ENCODE measurements at places on chromosomes 11 and 22. TPM values are rescaled to one million over a fixed set of nuclear protein-coding genes. Genes with fewer than 3 reads are reported as not detected.
A peak's percentile ranks its signal among the peaks of the same experiment; 100 is the strongest.

GRCh38 chr22:22689621-22690345, 45.4 kb downstream of the GGTLC2 start:
- DNase-seq, result no peak

DNA sequence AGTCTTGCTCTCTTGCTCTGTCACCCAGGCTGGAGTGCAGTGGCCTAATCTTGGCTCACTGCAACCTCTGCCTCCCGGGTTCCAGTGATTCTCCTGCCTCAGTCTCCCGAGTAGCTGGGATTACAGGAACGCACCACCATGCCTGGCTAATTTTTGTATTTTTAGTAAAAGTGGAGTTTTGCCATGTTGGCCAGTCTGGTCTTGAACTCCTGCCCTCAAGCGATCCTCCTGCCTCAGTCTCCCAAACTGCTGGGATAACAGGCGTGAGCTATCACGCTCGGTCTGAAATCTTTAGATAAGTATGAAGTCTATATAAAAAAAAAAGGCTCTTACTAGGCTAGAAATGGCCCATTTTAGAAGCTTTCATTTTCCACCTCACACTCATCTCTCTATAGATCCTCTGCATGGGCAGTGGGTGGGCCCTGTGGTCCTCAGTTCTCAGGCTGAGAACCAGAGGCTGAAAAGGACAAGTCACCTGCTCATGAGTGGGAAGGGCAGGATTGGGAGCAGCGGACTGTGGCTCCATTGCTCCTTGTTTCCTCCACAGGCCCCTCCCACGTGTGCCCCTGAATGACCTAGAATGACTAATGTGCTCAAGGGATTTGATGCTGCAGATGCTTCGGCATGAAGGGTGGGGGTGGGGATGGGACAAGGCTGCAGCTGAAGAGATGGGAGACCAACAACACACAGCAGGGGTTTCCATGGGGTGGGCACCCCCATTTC, 19.8 kb upstream of the PRAME start:
- no peak for DNase-seq

GRCh38 chr11:299951-300735, 817 bp upstream of the IFITM5 start:
- peak; percentile 79 for DNase-seq

GRCh38 chr11:42913731-42914130, 398.1 kb upstream of the API5 start:
- no peak for DNase-seq

Gene ARHGEF12
- 27.0 TPM for total RNA-seq

- no peak for DNase-seq
Observed at GRCh38 chr11:83092488-83093384, 21.0 kb upstream of the RAB30 start.

DNA sequence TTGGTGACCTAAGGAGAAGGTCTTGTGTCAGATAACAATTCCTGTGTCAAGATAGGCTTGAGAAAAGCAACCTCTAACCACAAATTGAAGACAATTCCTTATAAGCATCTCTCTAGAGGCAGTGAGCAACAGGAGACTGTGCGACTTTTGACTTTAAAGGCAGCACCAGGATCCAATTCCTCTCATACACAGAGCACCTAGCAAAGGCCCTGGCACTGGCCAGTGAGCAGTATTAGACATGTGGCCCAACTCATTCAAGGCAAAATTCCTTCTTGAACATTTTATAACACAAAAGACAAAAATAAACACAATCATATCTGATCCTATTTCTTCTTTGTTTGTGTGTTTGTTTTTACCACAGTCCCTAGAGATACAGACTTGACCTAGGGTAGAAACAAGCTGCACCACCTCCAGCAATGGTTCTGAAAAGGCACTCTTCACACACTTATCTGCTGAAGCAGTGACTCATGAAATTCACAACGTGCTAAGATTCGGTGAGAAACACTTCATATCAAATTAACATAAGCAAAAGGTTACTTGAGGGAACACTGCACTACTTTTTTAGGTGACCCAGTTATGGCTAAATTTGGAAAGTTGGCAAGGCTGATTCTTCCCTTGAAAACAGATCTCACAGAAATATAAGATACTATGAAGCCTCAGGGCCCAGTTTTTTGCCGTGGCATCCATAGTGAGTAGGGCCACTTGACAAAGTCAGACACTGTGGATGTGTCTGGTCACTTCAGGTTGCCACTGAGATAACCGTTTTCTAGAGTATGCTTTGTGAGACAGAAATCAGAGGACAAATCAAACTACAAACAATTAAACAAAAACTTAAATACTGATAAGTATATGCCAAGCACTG, 1018.9 kb downstream of the DLG2 start:
- DNase-seq, result no peak

GRCh38 chr11:1326435-1327063, 17.1 kb upstream of the TOLLIP start:
- DNase-seq, result no peak

DNA sequence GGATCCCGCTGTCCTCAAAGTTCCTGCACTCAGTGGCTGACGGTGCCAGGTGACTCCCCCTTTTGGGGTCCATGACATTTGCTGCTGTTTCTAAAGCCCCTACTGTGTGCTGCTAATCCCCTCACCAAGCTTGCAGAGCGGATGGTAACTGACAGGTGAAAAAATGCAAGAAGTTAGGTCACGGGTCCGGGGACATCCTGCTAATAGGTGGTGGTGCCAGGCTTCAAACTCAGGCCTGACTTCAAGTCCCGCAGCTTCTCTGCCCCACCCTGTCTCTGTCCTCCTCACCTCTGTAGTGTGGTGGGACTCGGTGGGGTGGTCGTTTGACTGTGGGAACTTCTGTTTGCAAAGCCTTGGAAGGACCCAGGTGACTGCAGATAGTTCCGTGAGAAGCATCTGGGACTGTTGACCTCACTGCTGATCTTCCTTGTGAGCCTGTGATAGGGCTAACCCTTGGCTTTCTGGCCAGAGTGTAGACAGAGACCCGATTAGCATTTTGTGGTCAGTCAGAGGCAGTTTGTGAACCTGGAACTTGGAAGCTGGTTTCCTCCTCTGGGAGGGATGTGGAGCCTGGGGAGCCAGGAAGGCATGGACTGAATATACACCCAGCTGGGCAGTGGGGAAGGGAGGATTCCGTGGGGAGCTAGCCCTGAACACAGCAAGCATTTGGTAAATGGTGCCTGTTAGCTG, 115.4 kb upstream of the OR4B1 start:
- no peak for DNase-seq

Gene DPAGT1
- total RNA-seq, result 43.6 TPM

Gene THRSP
- total RNA-seq, result not detected

Gene ALDH3B1
- not detected for total RNA-seq

DNA sequence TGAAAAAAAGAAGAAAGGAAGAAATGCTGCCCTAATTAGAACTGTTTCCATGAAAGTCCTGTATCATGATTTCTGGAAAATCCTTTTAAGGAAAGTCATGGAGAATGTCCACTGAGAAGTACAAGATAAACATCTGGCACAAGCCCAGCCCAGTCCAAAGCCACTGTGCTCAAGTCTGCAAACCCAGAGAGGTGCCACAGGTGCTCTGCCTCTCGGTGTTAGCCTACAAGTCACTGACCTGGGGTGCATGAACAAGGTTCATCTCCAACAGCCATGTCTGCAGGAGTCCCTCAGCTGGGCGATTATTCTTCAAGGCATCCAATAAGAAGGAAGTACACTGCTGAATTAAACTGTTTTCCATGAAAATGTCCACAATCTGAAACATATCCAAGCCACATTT, 51.1 kb upstream of the SLC25A1 start:
- DNase-seq, result no peak

Gene DBX1
- 0.15 TPM for total RNA-seq

DNA sequence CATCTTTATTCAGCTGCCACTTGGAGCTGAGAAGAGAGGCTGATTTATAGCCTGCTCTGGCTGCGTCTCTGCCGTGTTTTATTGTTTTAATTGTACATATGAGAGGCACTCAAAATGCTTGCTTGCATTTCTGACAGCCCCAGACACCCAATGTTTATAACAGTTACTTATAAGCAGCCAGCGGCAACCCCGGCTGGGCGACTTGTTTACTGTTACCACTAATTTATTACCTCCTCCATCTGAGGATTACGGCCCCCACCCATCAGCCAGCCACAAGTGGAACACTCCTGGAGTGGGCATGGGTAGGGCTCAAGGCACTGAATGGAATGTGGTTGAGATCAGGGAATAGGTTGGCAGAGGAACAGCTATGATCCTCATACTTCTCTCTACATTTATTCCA, 61.2 kb downstream of the CLPB start:
- no peak for DNase-seq

- DNase-seq, result no peak
Observed at GRCh38 chr11:2160736-2161259, at the start of gene INS. INS (minus strand) TSS chr11:2161209; CDS start chr11:2160971, 238 bp downstream.

DNA sequence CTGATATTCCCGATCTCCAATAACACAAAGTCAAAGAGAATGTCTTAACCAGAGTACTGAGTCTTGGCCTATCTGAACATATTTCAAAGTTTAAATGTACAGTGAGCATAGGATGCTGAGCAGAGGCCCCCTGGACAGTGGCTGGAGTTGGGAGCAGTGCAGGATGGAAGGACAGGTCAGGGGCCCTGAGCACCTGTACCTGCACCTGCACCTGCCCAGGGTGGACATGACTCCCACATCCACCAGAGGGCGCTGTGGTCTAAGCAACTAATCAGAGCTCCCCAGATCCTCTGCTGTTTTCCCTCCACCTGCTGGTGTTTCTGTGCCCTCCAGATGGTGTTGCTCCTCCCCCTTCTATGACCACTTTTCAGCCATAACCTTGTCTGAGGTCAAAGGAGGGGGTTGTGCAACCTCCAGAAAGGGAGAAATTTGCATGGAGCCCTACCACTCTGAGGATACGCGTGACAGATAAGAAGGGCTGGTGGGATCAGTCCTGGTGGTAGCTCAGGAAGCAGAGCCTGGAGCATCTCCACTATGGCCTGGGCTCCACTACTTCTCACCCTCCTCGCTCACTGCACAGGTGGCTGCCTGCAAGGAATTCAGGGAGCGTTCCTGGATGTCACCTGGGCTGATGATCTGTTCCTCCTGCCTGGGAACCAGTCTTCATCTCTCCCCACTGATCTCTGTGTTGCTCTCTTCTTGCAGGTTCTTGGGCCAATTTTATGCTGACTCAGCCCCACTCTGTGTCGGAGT, 49.1 kb upstream of the VPREB1 start:
- peak; percentile 91 for DNase-seq

Gene UBE2L3
- 79.7 TPM for total RNA-seq

Gene MYO7A
- 2.2 TPM for total RNA-seq

Gene TUB
- 14.9 TPM for total RNA-seq

GRCh38 chr22:49234459-49234858, 593.2 kb downstream of the BRD1 start:
- DNase-seq, result no peak

Gene LRRC10B
- total RNA-seq, result 0.31 TPM

GRCh38 chr11:2860636-2861035, 24.9 kb downstream of the CDKN1C start:
- DNase-seq, result no peak

Gene THY1
- total RNA-seq, result 184 TPM

- DNase-seq, result no peak
Observed at GRCh38 chr11:109864834-109865547, 228.2 kb upstream of the ZC3H12C start.

DNA sequence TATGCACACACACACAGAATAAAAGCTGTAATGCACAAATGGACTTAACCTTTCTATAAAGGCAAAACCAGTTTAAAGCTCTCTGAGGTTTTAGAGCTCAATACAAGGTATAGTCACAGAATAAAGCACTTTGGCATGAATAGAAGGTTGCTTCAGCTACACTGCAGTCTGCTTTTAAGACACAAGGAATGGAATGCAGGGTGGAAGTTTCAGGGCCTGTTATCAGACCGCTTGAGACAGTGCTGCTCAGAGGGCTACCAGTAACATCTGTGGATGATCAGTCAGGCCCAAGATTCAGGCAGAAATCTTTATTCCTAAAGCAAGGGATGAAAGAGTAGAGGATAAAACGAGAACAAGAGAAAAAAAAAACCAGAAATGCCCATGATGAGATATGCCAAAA, 46.7 kb downstream of the CD44 start:
- no peak for DNase-seq

- DNase-seq, result peak; percentile 8
Observed at GRCh38 chr11:134587345-134587744, 175.3 kb upstream of the B3GAT1 start.

GRCh38 chr22:18977824-18978425, 41.8 kb upstream of the PRODH start:
- no peak for DNase-seq

GRCh38 chr11:13775471-13775870, 107.0 kb downstream of the FAR1 start:
- no peak for DNase-seq

Gene TMPRSS13
- 0.50 TPM for total RNA-seq

DNA sequence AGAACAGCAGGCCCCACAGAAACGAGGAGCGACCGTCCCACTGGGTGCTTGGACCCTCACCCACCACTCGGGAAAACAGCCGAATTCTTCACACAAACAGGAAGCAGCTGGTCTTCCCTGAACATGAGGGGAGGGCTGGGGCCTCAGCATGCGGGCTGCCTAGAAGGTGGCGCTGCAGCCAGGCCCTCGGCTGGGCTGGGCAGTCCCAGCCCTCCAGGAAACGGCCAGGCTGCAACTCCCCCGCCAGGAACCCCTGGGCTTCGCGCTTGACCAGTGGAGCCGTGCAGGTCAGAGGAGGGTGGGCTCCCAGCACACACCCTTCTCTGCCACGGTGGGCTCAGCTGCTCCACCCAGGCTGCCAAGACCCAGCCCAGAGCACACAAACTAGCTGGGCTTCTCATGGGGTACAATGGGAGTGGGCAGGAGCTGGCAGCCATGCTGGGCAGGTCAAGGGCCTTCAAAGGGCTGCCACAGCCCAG, 29.6 kb downstream of the IGF2 start:
- DNase-seq, result peak; percentile 57

- no peak for DNase-seq
Observed at GRCh38 chr11:21289686-21290085, 620.3 kb downstream of the NELL1 start.
